ENCODE measurements at places on chromosomes 2 and 18.

DNA sequence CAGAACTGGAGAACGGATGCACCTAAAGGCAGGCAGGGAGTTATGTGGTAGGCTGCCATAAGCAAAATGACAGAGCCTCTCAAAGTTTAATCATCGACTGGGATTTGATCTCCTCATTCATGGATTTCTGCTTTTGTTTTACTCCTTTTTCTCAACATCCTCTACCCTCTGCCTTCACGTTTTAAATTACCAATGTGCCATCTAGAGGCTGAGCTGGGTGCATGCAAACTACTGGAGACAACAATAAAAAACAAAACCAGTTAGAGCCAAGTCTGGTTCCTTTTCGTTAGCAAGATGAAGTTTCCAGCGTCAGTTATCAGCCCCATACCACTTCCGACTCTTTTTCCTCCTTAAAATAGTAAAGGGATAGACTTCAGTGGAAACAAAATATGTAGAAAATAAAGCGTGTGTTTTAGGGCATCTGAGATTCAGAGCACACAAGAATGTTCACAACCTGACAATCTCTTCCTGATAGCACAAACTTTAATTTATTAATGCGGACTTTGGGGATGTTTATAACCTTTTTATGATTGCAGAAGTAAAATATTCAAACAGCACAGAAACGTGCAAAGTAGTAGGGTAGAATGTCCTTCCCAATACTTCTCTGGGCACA is 117.0 kb downstream of the LAMA1 start:
- no peak for DNase-seq

GRCh38 chr18:74898965-74899364 is 301.3 kb downstream of the ZNF407 start:
- DNase-seq: no peak

- no peak for DNase-seq
These were observed 723.4 kb upstream of the LRRTM4 start for GRCh38 chr2:78245394-78246135.

- DNase-seq: peak; percentile 50
These were observed 8.3 kb downstream of the EVX2 start for GRCh38 chr2:176075481-176075880.

DNA sequence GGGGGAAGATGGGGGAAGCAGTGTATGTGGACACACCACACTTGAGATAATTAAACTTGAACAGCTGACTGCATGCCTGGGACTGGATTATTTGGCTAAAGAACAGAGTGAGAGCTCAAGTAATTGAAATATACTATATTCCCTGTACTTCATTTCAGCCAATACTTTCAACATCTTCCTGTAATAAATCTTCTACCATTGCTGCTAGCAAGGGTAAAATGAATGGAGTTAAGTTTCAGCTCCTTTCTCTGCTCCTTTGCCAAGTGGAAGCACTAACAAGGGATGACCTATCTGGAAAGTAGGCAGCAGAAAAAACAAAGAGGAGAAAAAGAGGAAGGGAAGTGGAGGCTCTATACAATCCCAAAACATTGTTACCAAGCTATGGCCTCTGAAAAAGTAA is 50.9 kb downstream of the MMADHC start:
- no peak for DNase-seq

GRCh38 chr2:23269747-23270146 is 115.2 kb upstream of the KLHL29 start:
- DNase-seq: no peak

- DNase-seq: no peak
These were observed 240.7 kb upstream of the EPAS1 start for GRCh38 chr2:46056541-46056940.

DNA sequence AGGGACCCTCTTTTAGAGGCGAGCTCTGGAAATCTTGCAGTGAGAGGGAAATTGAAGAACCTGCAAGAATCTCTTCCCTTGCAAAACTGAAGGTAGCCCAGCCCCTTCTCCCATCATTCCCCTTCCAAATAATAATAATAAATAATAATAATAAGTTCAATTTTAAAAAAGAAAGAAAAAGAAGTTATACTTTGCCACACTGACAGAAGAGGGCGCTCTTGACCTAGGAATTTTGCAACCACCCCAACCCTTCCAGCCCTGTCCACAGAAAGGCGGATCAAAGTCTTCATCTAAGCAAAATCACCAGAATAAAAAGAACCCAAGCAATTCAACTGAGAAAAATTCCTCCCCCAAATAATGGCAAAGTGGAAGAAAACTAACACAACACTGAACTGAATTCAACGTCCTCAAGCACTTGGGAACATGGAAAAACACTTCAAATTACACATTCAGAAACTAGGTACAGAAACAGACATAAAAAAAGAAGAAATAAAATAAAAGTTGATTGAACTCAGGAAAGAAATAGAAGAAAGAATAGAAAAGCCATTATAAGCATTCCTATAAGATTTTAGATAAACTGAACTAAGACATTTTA is 98.9 kb upstream of the GLS start:
- DNase-seq: no peak

DNA sequence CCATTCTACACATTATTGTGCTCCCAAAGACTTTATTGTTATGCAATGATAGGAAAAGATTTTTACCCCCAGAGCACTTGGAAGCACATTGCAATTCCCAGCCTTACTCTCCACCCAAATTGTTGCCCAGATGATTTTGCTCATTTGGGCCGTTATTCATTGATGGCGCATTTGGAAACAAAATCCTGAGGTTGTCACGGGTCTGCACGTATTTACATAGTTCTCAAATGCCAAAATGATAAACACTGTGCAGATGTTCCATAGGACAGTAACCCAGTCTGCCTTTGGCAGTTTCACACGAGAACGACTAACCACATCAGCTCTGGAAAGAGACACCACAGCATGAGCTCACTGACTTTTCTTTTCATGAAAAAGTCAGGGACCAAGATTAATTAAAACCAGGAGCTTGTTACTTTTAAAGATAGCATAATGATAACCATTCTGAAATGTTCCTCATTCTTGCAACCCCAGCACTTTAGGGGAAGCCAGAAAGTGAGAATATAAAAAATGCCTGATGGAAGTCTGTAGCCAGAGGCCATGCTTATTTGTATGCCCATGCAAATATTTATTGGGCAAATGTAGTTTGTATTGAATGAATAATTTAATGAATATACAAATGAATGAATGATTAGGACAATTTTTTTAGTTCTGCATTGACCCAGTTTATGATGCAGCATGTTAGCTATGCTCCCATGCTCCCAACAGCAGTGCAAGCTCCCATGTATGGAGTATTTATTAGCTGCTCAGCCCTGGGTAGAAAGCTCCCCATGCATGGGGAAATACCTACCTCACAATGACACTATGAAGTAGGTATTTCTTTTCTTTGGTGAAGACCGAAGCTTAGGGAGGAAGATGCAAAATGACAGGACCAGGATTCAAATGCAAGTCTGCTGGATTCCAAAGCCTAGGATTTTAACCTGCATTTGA is 84.6 kb downstream of the MAIP1 start:
- DNase-seq: no peak

- peak; percentile 63 for DNase-seq
These were observed 115.0 kb downstream of the CELF4 start for GRCh38 chr18:37450434-37451132.

DNA sequence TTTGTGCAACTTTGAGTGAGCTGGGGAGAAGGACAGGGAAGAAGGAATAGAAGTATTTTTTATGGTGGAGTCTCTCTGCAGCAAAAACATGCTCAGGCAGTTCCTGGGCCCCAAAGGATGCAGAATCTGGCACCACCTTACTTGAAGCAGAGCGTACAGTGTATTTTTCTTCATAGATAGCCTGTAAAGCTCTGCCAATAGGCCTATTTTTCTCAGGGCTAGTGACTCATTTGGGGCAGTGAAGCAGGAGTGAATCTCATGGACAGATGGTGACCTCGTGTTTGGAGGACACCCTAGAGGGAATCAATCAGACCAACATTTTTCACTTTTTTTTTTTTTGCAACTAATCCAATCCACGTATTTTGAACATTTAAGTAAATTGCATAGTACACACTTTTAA is 268.1 kb upstream of the CXCR4 start:
- no peak for DNase-seq

- DNase-seq: no peak
These were observed 32.8 kb upstream of the PEX13 start for GRCh38 chr2:60984720-60985119.

DNA sequence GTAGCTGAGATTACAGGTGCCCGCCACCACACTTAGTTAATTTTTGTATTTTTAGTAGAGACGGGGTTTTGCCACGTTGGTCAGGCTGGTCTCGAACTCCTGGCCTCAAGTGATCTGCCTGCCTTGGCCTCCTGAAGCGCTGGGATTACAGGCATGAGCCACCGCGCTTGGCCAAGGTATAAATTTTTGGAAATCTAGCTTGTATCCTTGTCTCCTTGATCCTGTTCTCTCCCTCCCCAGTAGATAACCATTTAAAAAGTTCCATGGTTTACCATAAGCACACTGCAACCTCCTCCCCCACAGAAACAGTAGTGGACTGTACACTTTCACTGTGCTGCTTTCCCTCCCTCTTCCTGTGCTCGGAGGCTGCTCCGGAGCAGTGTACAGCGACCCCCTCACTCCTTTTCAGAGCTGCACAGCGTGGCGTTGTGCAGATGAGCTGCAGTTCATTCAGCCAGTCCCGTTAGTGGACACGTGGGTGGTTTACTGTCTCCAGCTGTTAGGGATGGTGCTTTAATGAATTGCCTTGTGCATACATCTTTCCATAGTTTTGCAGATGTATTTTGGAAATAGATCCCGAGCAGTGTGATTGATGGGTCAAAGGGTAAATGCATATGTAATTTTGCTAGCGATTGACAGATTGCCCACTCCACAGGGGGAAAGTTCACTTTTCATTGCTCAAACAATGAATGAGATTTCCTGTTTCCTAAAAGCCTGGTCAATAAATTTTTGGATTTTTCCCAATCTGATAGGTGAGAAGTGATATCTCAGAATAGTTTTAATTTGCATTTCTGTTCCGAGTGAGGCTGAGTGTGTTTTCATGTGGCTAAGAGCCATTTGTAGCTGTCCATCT is 14.8 kb downstream of the ASB1 start:
- DNase-seq: no peak

- DNase-seq: no peak
These were observed 122.5 kb downstream of the CNTNAP5 start for GRCh38 chr2:124147552-124147951.

DNA sequence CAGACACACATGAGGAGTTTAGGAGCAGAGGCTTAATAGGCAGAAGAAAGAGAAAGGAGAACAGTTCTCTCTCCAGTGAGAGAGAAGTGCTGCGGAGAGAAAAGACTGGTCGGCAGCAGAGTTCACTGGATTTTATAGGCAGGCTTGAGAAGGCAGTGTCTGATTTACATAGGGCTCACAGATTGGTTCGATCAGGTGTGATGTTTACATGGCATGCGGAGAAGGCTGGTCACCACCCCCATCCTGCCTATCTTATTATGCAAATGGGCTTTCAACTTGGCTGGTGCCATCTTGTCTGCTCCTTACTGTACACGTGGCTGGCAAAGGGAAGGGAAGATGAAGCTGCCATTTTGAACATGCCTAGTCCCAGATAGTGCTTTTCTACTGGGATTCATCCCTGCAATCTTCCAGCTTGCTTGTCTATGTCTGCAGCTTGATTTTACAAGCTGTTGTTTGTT is 113.4 kb downstream of the AP1S3 start:
- no peak for DNase-seq

DNA sequence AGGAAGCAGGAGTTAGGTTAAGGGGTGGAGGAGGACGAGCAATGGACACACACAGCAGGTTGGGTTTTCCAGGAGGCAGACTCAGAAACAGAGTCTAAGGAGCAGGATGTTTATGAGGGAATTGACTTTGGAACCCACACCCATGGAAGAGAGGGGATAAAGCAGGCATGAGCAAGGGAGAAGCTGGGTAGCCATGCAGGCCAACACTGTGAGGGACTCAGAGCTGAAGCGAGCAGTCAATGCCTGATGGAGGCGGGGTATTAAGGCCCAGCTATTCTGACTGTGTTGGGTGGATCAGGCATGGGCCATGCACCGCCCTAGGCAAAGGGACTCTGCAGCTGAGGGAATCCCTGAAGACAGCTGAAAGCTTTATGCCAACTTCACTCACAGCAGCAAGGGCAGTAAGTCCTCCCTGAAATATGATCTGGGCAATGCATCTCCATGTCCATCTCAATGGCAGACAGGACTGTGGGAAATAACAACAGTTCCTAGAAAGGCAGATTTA is 37.6 kb downstream of the TEX51 start:
- no peak for DNase-seq

DNA sequence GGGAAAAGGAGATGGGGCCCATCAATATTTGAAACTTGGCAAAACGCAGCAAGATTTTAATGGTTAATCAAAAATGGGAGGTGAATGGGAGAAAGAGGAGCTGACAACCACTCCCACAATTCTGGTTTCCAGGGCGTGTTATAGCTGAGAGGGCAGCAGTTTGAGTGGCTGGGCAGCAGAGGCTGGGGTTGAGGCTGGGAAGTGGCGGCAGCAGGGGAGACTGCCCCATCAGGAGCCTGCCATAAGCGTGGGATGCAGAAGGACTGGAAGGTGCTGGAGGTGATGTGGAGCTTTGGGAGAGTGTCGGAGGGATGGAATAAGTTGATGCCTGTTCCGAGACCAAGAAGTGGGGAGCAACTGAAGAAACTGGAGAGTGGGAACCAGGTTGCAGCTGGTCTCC is 48.9 kb upstream of the SH3RF3 start:
- DNase-seq: no peak

- no peak for DNase-seq
These were observed 1879.4 kb upstream of the PIK3C3 start for GRCh38 chr18:40075616-40076015.

GRCh38 chr2:196168181-196168580 is 3.2 kb downstream of the STK17B start:
- DNase-seq: no peak
